ENCODE measurements at places on chromosomes 5 and 9. TPM values are rescaled to one million over a fixed set of nuclear protein-coding genes. Genes with fewer than 3 reads are reported as not detected.

GRCh38 chr5:121974261-121974660 is 12.5 kb downstream of the SRFBP1 start:
- no peak overlapping the region for H3K4me3 ChIP-seq
- DNase-seq = no peak
- H3K4me1 ChIP-seq = peaks cover 10% of the 10 kb centered on the region
- H3K36me3 ChIP-seq = no peaks in the 10 kb centered on the region

GRCh38 chr5:53490747-53491146 is 10.3 kb downstream of the FST start:
- no peaks in the 10 kb centered on the region for H3K27me3 ChIP-seq
- no peak for DNase-seq
- H3K36me3 ChIP-seq = no peaks in the 10 kb centered on the region
- H3K4me3 ChIP-seq = no peak overlapping the region
- H3K27ac ChIP-seq = no peak overlapping the region

- no peak overlapping the region for H3K4me3 ChIP-seq
- no peaks in the 10 kb centered on the region for H3K27me3 ChIP-seq
- H3K27ac ChIP-seq = peak overlapping the region; percentile 55
- H3K36me3 ChIP-seq = no peaks in the 10 kb centered on the region
- H3K4me1 ChIP-seq = peaks cover 49% of the 10 kb centered on the region
These were observed 47.5 kb downstream of the NEURL1B start for GRCh38 chr5:172688349-172689217.

GRCh38 chr5:74401946-74402320 is 238.6 kb downstream of the ENC1 start:
- no peaks in the 10 kb centered on the region for H3K36me3 ChIP-seq
- no peak overlapping the region for H3K27ac ChIP-seq
- no peaks in the 10 kb centered on the region for H3K27me3 ChIP-seq
- no peak overlapping the region for H3K4me3 ChIP-seq
- DNase-seq = no peak

Gene TTC39B
- 8.3 TPM for total RNA-seq

Gene BHMT2
- 34.3 TPM for total RNA-seq

DNA sequence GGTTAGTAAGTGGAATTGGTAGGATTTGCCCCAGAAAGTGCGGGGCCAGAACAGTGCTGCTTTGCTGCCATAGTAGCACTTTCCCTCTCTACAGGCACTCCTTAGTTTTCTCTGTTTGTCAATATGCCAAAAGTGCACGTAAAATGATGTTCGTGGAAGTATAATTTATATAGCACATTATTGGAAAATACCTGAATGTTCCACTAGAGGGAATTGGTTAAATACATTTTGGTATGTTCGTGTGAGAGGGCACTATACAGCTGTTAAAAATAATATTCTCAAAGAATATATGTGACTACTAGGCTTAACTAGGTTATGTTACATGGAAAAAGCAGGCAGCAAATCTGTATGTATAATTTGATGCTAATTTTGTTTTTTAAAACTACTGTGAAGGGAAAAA is 184.0 kb upstream of the GDNF start:
- H3K27me3 ChIP-seq = peaks cover 8% of the 10 kb centered on the region
- H3K4me1 ChIP-seq = no peaks in the 10 kb centered on the region
- no peak overlapping the region for H3K27ac ChIP-seq

GRCh38 chr9:94554439-94555331 is at the start of gene PCAT7:
Gene PCAT7 (plus strand): TSS chr9:94555083.
- peak within 1 kb of the TSS; percentile 32 for H3K4me3 ChIP-seq
- no peaks in the 10 kb centered on the region for H3K27me3 ChIP-seq
- no peaks in the 10 kb centered on the region for H3K4me1 ChIP-seq
- no peaks in the 10 kb centered on the region for H3K36me3 ChIP-seq
- peak; percentile 44 for DNase-seq

Gene MSX2
- 0.39 TPM for total RNA-seq

- H3K27me3 ChIP-seq = no peaks in the 10 kb centered on the region
- no peaks in the 10 kb centered on the region for H3K36me3 ChIP-seq
- no peaks in the 10 kb centered on the region for H3K4me1 ChIP-seq
- DNase-seq = no peak
- H3K27ac ChIP-seq = no peak overlapping the region
- no peak overlapping the region for H3K4me3 ChIP-seq
These were observed 139.5 kb upstream of the RAPGEF1 start for GRCh38 chr9:131879181-131879910.

DNA sequence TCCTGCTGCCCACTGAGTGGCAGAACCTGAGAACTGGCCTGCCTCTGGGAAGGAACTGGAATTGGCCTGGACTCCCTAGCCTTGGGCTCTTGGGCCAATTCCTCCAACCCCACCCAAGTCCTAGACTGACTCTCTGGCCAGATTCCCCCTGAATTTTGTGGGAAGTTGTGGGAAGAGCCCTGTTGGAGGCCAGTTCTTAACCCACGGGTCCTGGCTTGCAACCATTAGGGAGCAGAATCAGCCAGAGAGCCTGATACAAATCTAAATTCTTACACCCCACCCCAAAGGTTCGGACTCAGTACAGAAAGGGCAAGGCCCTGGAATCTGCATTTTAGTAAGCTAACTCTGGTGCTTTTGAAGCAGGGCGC is 125.3 kb upstream of the SLC25A48 start:
- H3K4me1 ChIP-seq = no peaks in the 10 kb centered on the region
- no peak overlapping the region for H3K27ac ChIP-seq
- DNase-seq = no peak
- peaks cover 1% of the 10 kb centered on the region for H3K27me3 ChIP-seq

- H3K27ac ChIP-seq = no peak overlapping the region
- H3K36me3 ChIP-seq = no peaks in the 10 kb centered on the region
- no peaks in the 10 kb centered on the region for H3K27me3 ChIP-seq
- no peaks in the 10 kb centered on the region for H3K4me1 ChIP-seq
- DNase-seq = no peak
- no peak overlapping the region for H3K4me3 ChIP-seq
These were observed 181.9 kb upstream of the SEMA6A start for GRCh38 chr5:116756531-116756930.

- peak within 1 kb of the TSS; percentile 46 for H3K4me3 ChIP-seq
- no peaks in the 10 kb centered on the region for H3K36me3 ChIP-seq
- DNase-seq = peak; percentile 18
- no peaks in the 10 kb centered on the region for H3K4me1 ChIP-seq
These were observed at the start of gene NTRK2 for GRCh38 chr9:84669288-84670137. Gene NTRK2 (plus strand): TSS chr9:84669729. CDS start chr9:84670749, 1,020 bp downstream.

- DNase-seq = no peak
- no peak overlapping the region for H3K4me3 ChIP-seq
- no peaks in the 10 kb centered on the region for H3K27me3 ChIP-seq
- H3K27ac ChIP-seq = no peak overlapping the region
These were observed 3.1 kb downstream of the GTF3C4 start for GRCh38 chr9:132673355-132673754.

DNA sequence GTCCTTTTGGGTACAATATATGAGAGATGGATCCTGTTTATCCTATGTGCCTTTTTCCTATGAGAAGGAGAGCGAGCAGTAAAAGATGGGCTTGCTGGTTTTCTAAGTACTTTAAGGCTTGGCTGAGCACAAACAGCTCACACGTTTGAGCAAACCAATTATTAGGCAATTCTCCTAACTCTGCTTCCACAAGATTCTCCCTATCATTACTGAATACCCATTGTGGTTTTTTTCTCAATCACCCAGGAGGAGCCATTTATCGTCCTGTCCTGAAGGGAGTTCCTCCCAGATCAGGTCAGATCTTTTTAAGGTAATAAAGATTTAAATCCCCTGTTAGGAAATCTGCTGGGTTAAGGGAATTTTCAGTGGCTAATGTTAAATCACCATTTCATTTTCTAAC is 19.4 kb upstream of the C1QTNF3 start:
- H3K4me1 ChIP-seq = no peaks in the 10 kb centered on the region
- H3K27ac ChIP-seq = no peak overlapping the region
- H3K4me3 ChIP-seq = no peak overlapping the region
- no peaks in the 10 kb centered on the region for H3K36me3 ChIP-seq
- no peaks in the 10 kb centered on the region for H3K27me3 ChIP-seq

DNA sequence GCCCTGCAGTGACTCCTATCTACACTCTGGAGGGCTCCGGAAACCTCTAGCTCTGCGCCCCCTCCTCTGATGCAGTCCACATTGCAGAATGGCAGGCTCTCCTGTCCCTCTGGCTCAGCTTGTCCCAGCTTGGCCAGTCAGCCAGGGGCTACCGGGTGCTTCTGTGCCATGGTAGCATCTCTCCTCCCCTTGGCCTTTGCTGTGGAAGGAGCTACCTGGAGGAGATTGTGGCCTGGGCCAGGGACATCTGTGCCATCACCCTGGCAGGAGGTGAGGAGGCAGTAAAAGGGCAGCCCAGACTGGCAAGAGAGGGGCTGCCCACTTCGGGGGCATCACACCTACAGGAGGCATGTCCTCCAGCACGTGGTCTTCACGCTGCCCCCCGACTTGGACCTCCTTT is 38.1 kb upstream of the FCN1 start:
- no peaks in the 10 kb centered on the region for H3K4me1 ChIP-seq
- no peak overlapping the region for H3K27ac ChIP-seq
- no peak overlapping the region for H3K4me3 ChIP-seq
- H3K36me3 ChIP-seq = no peaks in the 10 kb centered on the region
- no peak for DNase-seq

Gene SCGB3A2
- not detected for total RNA-seq

DNA sequence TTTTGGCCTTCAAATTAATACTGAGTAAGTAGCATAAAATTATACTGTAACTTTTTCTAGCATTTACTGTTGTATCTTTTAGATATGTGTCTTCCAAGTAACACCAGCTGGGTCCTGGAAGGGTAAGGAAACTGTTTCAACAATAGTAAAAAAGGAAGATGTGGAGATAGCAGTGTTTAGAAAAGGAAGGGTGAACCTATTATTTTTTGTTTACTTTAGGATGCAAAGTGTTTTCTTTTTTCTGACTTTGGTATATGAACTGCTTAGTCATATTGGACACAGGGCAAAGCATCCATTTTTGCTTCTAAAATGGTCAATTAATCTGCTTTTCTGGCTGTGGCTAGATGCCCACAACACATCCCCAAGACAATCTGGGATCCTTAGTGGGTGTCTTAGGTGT is 5.3 kb downstream of the PKD2L2 start:
- DNase-seq = no peak
- H3K27ac ChIP-seq = no peak overlapping the region
- peaks cover 1% of the 10 kb centered on the region for H3K4me1 ChIP-seq
- no peak overlapping the region for H3K4me3 ChIP-seq
- H3K36me3 ChIP-seq = no peaks in the 10 kb centered on the region

DNA sequence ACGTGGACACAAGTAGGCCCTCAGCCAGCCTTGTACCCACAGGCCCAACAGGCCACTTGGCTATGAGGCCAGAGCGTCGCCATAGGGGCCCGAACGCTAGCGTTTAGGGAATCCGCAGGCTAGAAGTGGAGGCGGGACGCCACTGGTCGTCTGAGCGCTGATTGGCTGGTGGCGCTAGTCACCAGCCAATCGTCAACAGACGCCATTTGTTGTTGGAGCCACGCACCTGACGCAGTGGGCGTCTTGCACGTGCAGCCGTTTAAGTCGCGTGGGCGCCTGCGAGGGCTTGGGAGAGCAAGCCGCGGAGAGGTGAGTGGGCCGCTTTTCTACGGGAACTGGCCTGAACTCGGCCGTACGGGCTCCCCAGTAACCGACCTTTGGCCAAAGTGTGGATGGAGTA is at the start of gene DDX4:
DDX4 (plus strand) TSS at position 269 of the 400 bp plus-strand sequence. CDS start 903 bp downstream, outside the sequence.
- no peaks in the 10 kb centered on the region for H3K27me3 ChIP-seq
- no peaks in the 10 kb centered on the region for H3K4me1 ChIP-seq
- no peak for DNase-seq
- no peak within 1 kb of the TSS for H3K27ac ChIP-seq
- H3K4me3 ChIP-seq = no peak within 1 kb of the TSS

Gene LECT2
- not detected for total RNA-seq

- no peak overlapping the region for H3K4me3 ChIP-seq
- H3K36me3 ChIP-seq = no peaks in the 10 kb centered on the region
- no peak overlapping the region for H3K27ac ChIP-seq
- DNase-seq = no peak
- H3K27me3 ChIP-seq = no peaks in the 10 kb centered on the region
- no peaks in the 10 kb centered on the region for H3K4me1 ChIP-seq
These were observed 387.1 kb upstream of the PAPPA start for GRCh38 chr9:115766370-115766955.

DNA sequence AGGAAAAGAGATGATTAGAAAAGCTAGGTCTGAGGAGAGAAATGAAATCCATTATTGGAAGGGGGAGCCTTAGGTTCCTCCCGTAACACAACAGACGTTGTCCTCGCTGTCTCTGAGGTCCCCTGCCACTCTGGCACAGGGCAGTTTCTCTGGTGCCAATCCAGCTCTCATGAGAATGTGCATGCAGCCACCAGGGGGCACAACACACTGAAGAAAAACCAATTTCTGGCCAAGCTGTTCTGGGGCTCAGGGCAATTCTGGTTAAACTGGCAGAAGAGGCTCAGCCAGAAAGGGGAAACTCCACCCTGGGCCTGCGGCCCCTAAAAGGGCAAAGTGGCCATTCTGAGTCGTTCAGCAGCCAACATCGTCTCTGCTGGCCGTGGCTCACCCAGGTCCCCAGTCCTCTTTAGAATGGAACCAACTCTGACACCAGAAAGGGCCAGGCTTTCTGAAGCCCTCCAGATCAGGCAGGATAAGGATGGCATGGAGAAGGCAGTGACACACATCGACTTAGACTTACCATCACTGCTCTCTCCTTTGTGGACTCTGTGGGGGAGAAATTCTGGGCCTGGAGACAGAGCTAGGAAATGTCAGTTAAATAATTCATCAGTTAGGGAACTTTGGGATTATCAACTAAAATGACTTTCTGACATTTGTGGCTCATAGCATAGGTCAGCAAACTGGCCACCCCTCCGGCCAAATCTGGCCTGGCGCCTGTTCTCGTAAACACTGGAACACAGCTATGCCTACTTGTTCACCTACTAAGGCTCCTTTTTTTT is 58.5 kb upstream of the GOLPH3 start:
- H3K4me1 ChIP-seq = peaks cover 33% of the 10 kb centered on the region
- peak overlapping the region; percentile 89 for H3K27ac ChIP-seq
- DNase-seq = peak; percentile 93
- no peak overlapping the region for H3K4me3 ChIP-seq
- H3K27me3 ChIP-seq = no peaks in the 10 kb centered on the region
- H3K36me3 ChIP-seq = no peaks in the 10 kb centered on the region

DNA sequence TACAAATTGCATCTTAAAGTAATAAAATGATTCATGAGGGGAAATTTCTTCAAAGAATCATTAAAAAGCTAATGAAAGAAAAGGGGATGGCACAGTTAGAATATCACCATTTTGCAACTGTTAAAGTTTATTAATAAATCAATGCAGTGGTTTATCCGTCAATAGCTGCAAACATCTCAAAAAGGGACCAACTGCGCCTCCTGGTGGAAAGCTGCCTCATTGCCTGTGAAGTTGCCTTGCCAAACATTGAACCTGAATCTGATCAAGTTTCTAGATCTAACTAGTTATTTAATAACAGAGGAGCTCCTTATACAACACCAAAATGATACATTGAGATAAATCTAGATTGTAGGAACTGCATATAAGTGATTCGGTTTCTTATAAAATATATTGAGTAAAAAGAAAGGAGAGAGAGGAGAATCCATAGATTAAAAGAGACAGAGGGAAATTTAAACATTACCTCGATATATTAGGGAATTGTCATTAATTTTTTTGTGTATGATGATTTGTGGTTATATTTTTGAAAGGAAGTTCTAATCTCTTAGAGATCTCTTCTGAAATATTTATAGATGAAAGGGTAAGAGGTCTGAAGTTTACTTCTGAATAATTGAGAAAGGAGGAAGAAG is 6.9 kb upstream of the NDUFB6 start:
- H3K27me3 ChIP-seq = no peaks in the 10 kb centered on the region
- peak; percentile 83 for DNase-seq
- H3K27ac ChIP-seq = no peak overlapping the region

Data from adrenal gland (tissue), 19 donors.